ENCODE measurements at places on chromosomes 11 and 22.
A peak's percentile ranks its signal among the peaks of the same experiment; 100 is the strongest.

DNA sequence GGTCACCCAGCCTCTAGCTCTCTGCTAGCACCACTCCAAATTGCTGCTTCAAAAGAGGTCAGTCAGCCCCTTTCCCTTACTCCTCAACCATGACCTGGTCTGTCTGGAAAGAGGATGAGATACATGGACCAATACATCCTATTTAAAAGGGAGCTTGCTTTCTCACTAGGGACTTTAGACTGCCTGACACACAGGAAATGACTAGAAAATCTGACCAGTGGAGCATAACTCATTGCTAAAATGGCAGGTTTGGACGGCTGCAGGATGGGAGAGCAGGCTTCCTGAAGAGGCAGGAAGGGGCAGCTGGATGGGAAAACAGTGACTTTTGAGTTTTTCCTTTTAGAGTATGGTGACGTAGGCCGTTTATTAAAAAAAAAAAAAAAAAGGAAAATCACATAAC, 25.3 kb downstream of the STIM1 start:
- DNase-seq = no peak

GRCh38 chr22:38298312-38299005, 18.8 kb downstream of the CSNK1E start:
- DNase-seq = peak; percentile 39

GRCh38 chr11:64268025-64268892, 16.2 kb downstream of the BAD start:
- no peak for DNase-seq

DNA sequence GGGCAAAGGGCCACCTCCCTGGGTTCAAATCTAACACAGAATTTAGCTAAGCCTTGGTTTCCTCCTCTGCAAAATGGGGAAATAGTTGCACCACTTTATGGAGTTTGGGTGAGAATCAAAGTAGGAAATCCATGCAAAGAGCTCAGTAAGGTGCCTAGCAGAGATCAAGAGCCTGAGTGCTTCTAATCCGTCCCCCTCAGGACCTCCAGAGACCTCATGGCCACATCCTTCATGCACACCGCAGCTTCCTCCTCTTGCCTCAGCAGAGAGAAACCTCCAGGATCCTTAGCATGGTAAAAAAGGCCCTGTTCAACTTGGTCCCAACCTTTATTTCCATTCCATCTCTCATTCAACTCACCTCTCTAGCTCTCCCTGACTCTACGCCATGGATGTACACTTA, 37.8 kb upstream of the NAV2 start:
- DNase-seq = no peak

DNA sequence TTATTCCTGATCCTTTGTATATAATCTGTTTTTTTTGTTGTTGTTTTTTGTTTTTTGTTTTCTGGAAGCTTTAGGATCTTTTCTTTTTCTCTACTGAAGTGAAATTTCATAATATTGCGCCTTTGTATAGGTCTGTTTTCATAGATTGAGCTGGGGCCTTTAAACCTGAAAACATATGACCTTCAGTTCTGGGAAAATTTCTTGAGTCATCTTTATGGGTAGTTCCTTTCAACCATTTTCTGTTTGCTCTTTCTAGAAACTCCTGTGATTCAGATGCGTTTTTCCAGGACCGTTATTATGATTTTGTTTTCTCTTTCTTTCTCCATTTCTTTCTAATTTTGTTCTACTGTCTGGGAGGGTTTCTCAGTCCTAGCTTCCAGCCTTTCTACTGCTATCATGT, 43.7 kb downstream of the BSX start:
- no peak for DNase-seq

GRCh38 chr11:92789761-92790160, 179.7 kb upstream of the MTNR1B start:
- no peak for DNase-seq

DNA sequence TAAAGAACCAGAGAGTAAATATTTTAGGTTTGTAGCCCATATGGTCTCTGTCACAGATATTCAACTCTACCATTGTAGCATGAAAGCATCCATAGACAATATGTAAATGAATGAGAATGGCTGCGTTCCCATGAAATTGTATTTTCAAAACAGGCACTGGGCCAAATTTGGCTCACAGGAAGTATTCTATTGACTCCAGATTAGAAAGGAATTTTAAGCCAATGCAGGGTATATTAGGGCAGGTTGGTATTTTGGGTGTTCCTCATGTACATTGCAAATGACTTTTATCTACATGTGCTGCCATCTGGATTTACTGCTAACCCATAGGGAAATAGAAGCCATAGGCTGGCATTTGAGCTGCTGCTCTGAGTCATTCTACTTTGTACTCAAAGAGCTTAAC, 35.1 kb upstream of the PDGFD start:
- no peak for DNase-seq

- no peak for DNase-seq
These were observed 101.4 kb downstream of the DBX1 start for GRCh38 chr11:20058749-20059458.

DNA sequence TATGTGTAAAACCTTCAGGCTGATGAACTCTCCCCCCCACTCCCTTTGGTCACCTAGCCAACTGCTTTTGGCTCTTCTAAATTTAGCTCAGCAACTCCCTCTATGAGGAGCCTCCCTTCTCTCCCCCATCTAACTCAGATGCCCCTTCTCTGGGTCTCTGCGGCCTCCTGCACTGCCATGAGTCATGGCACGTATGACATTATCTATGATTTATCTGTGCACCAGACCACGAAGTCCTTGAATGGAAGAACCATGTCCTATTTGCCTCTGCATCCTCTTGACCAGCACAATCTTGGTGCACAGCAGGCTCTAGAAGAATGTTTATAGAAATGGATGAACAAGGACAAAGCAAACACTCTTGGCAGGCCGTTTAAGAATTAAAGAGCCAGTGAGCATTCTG, 46.0 kb downstream of the RPL27A start:
- DNase-seq = no peak

DNA sequence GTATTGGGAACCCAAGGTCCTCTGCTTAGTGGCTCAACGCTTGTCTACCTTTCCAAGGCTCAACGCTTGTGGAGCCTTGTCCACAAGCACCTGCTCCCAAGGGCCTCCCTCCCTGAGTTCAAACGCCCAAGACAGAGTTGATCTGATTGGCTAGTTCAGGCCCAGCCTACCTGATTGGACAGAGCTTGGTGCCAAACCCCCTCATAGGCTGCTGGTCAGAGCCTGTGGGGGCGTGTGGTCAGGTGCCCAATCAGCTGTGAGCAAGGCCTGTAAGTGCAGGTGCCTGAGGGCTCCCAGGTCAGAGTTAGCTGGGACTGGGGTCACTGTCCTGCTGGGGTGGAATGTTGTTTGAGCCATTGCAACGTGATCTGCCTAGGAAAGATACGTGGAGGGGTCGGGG, 16.9 kb upstream of the TMPRSS6 start:
- no peak for DNase-seq

DNA sequence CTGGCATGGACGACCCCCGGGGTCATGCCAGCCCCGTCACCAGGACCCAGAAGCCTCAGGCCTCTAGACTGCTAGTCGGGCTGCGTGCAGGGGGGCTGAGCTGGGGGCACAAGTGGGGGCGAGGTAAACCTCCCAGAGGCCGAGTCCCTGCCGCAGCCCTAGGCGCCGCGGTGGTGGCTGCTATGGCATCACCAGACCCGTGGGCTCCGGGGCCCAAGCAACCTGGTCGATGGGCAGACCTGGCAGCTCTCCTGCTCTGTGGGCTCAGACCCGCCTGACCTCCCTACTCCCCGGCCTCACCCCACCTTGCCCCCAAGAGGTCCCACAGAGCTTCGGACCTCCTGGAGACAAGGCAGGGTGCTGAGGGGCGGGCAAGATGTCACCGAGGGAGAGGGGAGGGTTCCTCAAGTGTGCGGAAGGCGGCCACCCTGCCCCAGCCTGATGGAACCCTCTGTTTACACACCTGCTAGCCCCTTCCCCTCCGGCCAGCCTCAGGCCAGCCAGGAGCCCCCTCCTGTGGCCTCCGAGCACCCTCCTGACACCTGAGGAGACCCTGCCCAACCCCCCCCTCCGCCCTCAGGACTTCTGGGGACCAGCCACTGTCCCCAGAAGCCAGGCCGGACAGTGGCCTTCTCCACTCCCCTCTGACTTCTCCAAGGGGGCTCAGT, 9.4 kb downstream of the IGF2 start:
- no peak for DNase-seq

- DNase-seq = no peak
These were observed 91.5 kb upstream of the SESN3 start for GRCh38 chr11:95322539-95322938.

GRCh38 chr11:87560352-87560751, 522.6 kb downstream of the TMEM135 start:
- DNase-seq = no peak

DNA sequence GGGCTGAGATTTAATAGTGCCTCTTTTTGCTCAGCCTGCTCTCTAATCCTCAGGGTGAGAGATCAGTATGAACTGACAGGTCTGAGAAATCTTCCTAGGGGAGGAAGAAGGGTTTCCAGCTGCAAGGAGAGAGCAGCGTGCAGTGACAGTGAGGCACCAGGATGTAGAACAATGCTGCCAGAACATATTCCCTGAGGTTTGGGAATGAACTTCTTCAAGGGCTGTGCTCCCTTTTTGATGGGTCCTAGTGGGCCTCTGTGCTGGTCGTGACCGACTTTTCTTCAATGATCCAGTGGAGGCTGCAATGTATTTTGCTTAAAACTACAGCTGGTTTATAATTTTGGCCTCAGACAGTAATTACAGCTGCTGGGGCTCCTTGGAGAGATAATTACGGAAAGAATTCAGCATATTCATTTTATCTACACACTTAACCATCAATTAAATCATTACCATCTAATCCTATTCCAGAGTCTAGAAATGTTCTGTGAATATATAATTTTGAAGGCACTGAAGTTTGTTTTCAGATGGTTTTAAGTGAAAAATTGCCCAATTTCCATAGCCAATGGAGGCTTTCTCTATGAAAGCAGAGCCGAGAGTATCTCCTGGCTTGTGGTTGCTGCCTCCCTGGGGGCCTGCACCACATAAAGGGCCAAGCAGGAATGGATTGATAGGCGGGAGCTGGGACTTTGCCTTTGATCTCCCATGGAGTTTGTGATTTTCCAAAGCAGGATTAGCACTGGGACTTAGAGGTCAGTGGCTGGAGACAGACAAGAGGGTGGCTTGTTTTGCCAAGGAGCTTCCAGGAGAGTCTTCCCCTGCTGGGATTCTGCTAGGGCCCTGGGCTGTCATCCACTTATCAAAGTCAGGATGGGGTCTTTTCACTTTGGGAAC, 41.0 kb upstream of the OLFML1 start:
- no peak for DNase-seq

GRCh38 chr11:41497974-41498373, 38.5 kb upstream of the LRRC4C start:
- no peak for DNase-seq

DNA sequence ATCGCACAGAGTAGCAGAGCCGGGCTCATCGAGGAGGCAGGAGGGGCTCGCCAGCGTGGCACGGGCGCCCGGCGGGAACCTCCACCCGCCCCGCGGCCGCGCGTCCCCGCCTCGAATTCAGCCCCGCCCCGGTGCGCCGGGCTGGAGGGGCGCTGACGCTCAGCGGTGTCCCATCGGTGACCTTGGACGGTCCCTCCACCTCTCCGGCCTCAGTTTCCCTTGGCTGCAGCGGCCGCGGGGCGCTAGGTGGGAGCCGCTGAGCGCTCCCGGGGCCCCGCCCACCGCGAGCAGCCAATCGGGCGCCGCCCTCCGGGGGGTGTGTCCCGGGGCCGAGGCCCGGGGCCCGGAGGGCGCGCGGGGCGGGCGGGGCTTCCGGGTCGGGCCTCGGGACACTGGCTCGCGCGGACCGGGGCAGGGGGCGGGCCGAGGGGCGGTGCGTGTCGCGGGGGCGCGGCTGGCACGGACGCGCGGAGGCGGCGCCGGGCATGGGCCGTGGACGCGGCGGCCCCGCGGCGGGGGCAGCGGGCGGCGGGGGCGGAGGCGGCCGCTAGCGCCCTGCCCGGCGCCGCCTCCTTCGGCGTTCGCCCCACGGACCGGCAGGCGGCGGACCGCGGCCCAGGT, at the start of gene PPARA:
PPARA (plus strand) TSS at position 493 of the 621 bp plus-strand sequence. CDS start 47,858 bp downstream, outside the sequence.
- peak; percentile 83 for DNase-seq

GRCh38 chr11:61021661-61022212, 50.3 kb downstream of the CD6 start:
- peak; percentile 84 for DNase-seq

DNA sequence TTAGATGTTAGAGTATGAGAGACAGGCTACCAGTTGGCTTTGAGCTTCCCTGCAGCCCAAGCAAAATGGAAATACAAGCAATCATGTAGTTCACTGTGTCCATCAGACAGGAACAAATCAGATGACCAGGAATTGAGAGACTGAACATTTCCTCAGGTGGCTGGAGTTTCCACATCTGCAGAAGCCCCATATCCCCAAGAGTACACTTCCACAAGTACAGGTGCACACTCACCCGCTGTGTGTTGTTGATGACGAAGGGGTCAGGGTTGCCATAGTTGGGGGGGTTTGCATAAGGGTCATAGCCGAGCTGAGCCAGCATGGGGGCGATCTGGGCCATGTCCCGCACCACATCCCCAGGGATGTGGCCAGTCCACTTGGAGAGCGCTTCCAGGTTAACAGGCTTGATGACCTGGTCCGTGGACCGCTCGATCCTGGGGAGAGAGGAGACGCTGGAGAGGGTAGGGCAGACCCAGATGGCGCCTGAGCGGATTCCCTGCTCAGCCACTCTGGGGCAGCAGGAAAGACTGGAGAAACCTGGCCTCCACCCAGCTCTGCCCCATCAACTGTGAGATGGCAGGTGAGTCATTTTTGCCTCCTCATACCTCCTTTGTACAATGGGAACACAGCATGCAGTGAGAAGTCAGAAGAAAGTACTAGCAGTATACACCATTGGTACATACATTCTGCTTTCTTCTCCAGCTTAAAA, 23.9 kb upstream of the TFIP11 start:
- no peak for DNase-seq

DNA sequence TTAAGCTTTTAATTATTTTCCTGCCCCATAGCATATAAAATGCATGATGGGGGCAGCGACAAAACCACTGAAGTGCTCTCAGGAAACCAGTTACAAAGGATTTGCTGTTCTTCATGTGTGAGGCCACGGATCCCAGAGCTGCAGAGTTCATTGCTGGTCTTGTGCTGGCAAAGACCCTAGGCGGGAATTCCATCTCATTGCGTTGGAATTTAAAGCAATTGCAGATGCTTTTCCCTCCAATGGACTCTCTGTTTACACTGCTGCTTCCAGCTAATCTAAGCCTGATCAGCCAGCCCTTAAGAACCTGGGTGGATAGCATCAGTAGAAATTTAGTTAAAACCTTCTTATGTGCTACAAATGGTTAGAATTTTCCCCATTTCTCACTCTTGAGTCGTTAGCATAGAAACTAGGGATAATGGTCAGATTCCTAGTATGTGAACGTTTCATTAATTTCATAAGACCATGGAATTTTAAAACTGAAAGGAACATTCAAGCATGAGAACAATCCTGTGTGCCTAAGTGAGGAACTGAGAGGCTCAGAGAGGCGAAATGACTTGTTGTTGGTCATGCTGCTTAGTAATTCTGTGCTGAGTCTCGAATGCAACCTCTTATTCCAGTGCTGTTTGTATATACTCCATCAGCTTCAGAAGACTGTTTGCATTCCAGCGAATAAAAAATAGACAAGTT, 36.1 kb upstream of the ADSL start:
- no peak for DNase-seq

Measured in effector memory CD8-positive, alpha-beta T cell (primary cell).